Activated CD8-positive, alpha-beta memory T cell treated with anti-CD3 and anti-CD28 coated beads, Interleukin-2, amount 50 U/mL, for 4 hours (primary cell): ENCODE measurements at places on chromosomes 1 and 21.

DNA sequence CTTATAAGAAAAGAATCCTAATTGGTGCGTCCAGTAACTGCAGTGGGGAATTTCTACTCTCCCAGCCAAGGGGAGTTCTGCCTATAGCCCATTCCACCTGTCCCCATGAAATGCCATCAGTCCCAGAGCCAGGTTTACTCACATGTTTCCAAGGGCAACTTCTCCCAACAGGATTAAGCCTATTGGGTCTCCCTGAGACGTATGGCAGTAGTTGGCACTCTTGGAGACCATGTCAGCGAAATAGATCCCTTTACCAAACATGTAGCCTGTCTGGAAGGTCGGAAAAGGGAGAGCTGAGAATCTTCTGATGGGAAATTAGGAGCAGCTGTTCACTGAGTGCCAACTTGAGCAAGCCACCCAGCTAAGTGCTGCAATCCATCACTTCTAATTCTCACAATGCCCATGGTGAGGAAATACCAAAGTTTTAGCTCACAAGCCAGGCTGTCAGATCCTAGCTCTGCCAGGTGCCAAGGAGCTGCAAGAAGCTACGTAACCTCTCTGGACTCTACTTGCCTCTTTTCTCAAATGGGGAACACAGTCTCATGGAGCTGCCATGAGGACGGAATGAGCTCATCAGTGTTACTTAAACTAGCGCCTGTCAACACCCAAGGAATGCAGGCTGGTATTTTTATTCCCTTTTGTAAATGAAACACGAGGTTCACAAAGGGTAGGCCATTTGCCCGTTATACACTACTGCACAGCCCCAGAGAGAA, 43.9 kb downstream of the PARP1 start:
- DNase-seq, result no peak

DNA sequence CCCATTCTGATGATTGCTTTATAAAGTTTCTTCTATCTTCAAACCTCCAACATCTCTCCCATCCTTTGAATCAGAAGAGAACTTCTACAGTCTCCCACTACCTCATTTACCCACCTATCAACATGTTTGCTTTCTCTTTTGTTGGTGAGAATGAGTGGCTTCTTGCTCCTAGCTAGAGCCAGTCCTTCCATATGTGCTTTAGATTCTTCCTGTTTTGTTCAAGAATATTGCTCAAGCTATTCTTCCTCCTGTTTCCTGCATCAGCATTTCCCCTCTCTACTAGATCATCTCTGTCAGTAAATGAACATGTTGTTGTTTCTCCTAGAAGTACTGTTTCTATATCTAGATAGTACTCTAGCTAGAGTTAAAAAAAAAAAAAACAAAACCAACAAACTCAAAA, 6.3 kb downstream of the ATF6 start:
- DNase-seq, result no peak

- no peak for DNase-seq
These were observed 13.1 kb downstream of the ECE1 start for GRCh38 chr1:21277180-21277579.

- DNase-seq, result no peak
These were observed 25.4 kb upstream of the NPL start for GRCh38 chr1:182764029-182764727.

- no peak for DNase-seq
These were observed 47.6 kb downstream of the LACTBL1 start for GRCh38 chr1:22925111-22925510.

DNA sequence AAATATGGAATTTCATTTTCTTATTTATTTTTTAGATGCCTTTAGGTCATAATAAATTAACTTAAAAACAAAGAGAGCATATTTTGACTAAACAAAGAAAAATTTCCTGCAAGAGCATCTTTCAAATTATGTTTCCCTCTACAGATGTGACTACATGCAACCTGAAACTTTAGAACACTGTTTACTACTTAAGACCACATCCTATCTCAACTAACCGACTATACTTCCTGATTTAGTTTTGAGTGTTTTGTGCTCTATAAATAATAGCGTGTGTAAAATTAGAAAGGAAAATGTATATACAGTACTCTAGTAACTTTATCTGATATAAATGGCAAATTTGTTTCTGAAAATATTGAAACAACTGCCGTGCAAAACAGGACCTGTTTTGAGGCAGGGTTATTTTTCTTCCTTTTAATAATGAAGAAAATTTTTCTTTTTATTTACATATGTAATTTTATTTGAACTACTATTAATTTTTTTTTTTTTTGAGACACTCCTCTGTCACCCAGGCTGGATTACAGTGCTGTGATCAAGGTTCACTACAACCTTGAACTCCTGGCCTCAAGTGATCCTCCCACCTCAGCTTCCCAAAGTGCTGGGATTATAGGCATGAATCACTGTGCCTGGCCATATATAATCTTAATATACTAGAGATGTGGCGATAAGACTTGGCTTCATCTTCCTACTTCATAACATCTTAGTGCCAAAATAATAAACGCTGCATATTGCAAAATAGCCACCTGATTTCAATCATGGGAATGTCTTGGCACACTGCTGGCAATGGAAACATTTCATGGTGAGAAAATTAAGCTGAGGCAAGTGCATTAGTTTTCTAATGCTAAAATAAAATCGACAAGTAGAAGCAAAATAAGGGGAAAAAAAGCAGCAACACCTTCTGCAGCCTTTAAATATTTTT, 12.3 kb downstream of the ZRANB2 start:
- DNase-seq, result no peak

DNA sequence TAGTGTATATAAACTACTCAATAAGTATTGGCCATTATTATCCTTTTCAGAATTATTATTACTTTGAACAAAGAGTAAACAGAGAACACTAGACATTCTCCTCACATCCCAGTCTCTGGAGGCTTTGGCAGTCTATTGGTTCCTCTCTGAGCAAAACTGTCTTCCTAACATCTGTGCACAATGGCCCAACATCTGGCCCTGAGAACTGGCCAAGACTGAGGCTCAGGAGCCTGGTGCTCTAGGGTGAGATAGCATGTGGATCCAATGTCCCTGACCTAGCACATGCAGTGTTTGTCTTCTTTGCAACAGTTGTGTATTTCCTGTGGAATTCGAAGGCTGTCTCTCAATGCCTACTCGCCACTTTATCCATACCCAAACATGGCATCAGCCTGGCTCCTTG, 313.2 kb upstream of the KAZN start:
- no peak for DNase-seq

DNA sequence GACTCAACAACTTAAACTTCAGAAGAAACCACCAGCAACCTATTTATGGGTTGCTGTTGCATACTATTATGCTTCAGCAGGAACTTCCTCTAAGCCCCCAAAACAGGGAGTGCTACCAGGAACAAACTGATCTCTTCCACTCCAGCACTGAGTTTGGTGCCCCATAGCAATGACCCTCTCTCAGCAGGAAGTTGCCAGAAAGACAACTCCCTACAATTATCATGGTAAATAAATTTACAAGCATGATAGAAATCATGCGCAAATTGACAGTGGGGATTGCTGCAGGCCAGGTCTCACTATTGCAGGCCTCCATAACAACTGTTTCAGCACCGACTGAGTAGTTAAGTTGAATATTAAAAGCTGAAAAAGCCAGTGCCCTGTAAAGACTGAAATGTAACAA, 180.6 kb downstream of the PLA2G4A start:
- DNase-seq, result no peak

DNA sequence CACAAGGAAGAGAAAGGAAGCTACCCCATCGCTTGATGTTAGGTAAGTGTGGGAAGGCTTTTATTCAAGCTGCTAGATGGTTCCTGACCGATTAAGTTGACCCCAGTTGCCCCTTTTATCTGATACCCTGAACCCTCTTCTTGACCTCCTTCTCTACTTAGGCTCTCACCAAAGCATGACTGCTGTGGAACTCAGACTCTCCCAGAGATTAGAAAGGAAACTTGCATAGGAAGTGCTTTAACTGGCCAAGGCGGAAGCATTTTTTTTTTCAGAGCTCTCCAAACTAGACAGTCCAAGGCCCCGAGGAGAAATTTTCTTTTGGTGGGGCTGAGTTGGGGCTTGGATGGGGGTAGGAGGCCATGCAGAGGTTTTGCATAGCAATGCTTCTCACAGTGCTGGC, 101.3 kb upstream of the USP24 start:
- no peak for DNase-seq

DNA sequence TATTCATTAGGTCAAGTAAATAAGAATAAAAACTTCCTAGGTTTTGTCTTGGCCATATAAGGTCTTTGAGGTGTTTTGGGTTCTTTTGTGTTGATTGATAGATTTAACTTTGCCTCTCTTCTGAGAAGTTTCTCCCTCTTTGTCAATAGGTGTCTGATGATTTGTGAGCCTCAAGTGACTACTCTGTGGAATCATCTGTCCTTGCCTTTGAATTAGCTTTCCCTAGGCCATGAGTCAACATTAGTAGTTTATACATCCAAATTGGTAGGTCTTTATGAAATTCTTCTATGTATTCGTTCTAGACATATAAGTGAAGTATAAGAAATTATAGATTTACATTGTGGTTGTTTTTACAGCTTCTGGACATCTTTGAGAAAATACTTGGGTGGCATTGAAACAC, 864.4 kb downstream of the USP25 start:
- no peak for DNase-seq

DNA sequence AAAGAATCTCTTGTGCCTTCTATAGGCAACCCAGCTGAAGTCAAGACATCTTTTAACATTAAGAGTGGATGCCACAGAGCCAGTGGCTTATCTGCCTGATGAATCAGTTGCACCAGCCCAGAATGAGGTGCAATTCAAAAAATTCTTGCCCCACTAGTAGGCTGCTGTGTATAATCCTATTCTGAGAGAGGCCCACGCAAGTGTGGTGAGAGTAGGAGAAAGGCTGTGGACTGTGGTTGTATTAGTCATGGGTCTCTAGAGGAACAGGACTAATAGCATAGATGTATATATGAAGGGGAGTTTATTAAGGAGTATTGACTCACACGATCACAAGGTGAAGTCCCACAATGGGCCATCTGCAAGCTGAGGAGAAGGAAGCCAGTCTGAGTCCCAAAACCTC, 216.4 kb downstream of the LTN1 start:
- DNase-seq, result no peak
